ENCODE measurements at places on chromosomes 3 and 15. TPM values are rescaled to one million over a fixed set of nuclear protein-coding genes. Genes with fewer than 3 reads are reported as not detected.

DNA sequence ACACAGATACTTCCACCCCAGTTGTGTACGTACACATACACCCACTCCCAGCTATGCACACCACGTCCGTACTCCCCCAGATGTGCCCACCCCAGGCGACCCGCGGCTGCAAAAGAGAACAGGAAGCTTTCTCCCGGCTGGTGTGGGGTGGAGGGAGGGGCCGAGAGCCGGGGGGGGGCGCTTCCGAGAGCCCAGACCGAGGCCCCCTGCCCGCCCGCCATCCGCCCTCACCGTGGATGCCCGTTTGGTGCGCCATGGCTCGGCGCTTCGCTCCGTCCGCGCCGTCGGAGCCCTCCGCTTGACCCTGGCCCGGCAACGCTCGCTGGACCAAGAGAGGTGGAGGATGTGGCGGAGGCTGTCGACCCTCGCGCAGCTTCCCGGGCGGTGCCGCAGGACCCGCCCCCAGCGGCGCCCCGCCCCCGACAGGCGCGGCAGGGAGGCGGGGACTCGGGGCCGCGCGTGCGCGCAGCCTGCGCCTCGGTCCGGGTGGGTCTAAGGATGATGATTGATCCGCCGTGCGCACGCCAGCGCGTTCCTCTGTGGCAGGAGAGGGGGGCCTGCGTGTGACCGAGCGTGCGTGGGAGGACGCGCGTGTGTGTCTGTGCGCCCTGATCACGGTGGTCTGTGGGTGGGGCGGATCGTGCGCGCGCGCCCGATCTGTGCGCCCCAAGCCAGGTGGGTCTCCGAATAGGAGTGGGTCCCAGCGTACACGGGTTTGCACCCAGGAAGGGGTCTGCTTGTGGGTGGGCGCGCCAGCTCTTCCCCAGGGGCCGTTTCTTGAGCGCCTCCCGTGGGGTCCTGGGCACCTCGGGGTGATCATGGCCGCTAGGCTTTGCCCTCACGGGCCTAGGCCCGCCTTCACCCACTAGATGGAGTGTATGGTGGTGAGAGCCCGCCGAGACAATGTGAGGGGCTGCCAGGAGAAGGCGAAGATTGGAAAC, at the start of gene TWF2:
Gene TWF2 (minus strand): TSS at position 398 of the 941 bp plus-strand sequence. CDS start 142 bp downstream, at position 256.
- peak within 1 kb of the TSS; percentile 75 for H3K4me3 ChIP-seq
- no peaks in the 10 kb centered on the region for H3K36me3 ChIP-seq
- DNase-seq, result peak; percentile 71
- peak within 1 kb of the TSS; percentile 75 for H3K27ac ChIP-seq

DNA sequence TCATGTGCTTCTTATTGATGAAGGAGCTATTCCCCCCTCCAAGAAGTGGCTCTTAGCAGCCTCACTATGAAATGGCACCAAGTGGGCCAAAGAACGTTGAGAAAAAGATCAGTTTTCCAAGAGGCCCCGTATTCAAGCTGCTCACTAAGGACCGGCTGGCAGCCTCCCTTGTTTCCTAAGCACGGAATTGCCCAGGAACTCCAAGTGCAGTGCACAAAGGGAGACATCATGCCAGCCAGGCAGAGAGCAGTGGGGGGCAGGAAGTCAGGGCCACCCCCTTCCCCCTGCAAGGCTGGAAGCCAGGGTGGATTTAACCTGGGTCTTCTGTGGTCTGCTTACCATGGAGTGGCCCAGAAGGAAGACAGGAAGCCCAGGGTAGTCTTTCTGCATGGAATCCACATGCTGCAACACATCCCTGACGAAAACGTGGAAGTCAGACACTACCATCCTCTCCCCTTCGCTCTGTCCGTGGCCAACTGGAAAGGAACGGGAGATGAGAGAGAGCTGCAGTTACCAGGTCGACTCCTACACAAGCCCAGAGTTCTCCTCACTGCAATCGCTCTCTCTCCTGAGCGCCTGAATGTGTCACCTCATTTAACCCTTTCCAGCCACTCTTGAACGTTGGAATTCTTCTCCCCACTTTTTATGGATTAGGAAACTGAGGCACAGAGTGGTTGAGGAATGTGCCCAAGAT, 49.5 kb downstream of the ABTB1 start:
- no peak for DNase-seq
- no peak overlapping the region for H3K4me3 ChIP-seq
- no peak overlapping the region for H3K27ac ChIP-seq
- H3K27me3 ChIP-seq, result no peaks in the 10 kb centered on the region
- peaks cover 8% of the 10 kb centered on the region for H3K4me1 ChIP-seq

Gene LRRC3B
- total RNA-seq, result not detected

Gene LRTM1
- not detected for total RNA-seq

DNA sequence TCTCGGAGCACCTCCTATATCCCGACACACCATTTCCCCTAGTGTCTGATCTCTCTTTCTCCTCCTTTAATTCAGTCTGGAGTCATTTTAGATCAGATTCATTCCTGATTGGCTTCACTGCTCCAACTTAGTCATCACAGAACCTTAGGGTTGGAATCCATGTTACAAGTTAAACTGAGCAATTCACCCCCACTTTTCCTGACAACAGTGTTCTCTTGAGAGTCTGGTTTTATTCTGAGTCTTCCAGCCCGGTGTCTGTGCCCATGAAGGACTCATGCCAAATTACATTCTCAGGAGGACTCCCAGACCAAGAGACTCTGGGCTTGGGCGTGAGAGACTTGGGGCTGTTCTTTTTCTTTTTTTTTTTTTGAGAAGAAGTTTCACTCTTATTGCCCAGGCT, 57.5 kb downstream of the LPP start:
- H3K27ac ChIP-seq, result no peak overlapping the region
- H3K4me3 ChIP-seq, result no peak overlapping the region
- no peaks in the 10 kb centered on the region for H3K36me3 ChIP-seq
- no peak for DNase-seq

Gene CHP1
- total RNA-seq, result 70.8 TPM

DNA sequence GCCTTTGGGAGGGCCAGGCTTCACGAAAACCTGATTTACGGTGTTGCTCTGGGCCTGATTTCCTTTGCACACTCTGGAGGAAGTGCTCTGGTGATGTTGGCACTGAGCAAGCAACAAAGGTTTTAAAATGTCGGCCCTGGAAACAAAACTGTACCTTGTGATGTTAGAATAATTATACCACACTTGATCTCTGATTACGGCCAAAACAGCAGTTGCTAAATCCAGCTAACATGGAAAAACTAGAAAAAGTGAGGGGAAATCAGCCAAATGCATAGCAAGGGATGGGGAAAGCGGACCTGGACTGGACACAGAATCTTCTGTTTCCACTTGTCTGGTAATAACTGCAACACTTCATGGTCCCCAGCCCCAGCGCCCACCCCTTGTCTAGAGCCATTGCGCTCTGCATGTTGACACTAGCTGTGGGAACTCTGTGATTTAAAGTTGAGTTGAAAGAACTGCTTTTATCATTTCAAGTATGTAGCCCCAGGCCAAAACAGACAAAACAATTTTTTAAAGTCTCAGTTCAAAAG, 120.1 kb downstream of the VGLL4 start:
- H3K27ac ChIP-seq, result no peak overlapping the region
- H3K4me1 ChIP-seq, result no peaks in the 10 kb centered on the region
- no peaks in the 10 kb centered on the region for H3K36me3 ChIP-seq
- no peak overlapping the region for H3K4me3 ChIP-seq
- peak; percentile 22 for DNase-seq

Gene SPRED1
- total RNA-seq, result 17.3 TPM

Gene CACNA2D2
- 0.68 TPM for total RNA-seq

DNA sequence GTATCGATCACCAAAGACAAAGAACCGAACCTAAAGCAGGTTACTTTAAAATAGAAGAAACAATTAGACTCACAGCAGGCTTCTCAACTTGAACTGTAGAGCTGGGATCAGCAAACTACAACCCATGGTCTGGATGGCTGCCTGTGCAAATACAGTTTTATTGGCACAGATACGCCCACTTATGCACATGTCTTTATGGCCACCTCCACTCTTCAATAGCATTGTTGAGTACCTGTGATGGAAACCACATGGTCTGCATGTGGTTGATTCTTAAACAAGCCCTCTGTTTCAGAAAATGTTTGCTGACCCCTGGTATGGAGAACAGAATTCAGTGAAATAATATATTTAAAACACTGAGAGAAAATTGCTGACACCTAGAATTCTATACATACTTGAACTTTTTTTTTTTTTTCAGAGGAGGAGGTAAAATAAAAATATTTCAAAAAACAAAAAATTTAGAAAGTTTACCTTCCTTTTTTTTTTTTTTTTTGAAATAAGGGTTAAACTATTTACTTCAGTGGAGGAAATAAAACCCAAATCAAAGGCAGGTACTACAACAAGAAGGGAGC, 263.8 kb upstream of the ATP10A start:
- no peaks in the 10 kb centered on the region for H3K4me1 ChIP-seq
- no peak overlapping the region for H3K4me3 ChIP-seq
- no peak overlapping the region for H3K27ac ChIP-seq
- no peaks in the 10 kb centered on the region for H3K27me3 ChIP-seq

Gene ASB14
- total RNA-seq, result not detected

GRCh38 chr15:70023064-70023768, 74.5 kb downstream of the TLE3 start:
- no peaks in the 10 kb centered on the region for H3K27me3 ChIP-seq
- H3K27ac ChIP-seq, result peak overlapping the region; percentile 61
- DNase-seq, result peak; percentile 54
- no peak overlapping the region for H3K4me3 ChIP-seq

DNA sequence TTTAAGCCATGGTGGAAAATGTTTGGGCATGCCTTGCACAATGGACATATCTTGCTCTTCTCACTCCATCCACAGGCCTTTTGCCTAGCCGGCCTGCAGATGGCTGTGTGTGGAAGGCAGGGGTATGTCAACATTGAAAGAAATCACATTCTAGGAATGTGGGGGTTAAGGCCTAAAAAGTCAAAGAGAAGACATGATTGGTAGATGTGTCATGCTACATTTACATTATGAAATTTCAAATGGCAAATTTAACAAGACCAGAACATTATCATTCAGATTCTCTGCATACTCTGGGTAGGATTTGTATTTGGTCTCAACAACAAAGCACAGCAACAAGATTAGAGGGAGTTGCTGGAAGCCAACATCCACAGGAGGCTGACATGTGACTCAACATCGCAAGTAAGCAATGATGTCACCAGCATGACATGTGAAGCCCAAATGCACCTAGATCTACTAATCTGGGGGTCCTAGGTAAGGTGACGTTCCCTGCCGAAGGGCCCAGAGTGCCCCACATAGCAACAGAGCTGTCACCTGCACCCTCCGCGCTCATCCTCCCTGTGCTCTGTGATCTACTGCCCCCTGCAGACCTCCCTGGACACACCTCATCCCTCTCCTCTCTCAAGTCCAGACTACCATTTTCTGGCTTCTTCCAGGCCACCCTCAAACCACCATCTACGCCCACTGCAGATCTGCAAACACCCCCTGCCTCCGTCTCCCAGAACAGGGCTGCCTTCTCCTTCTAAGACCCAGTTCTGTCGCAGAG, 39.4 kb downstream of the CLDN18 start:
- no peak overlapping the region for H3K27ac ChIP-seq
- H3K4me1 ChIP-seq, result no peaks in the 10 kb centered on the region
- no peak overlapping the region for H3K4me3 ChIP-seq
- no peaks in the 10 kb centered on the region for H3K36me3 ChIP-seq
- no peaks in the 10 kb centered on the region for H3K27me3 ChIP-seq
- DNase-seq, result peak; percentile 5

GRCh38 chr15:90790561-90790960, 73.4 kb downstream of the BLM start:
- no peaks in the 10 kb centered on the region for H3K4me1 ChIP-seq
- H3K4me3 ChIP-seq, result no peak overlapping the region
- peaks cover 39% of the 10 kb centered on the region for H3K36me3 ChIP-seq
- no peak for DNase-seq

- H3K36me3 ChIP-seq, result no peaks in the 10 kb centered on the region
- no peaks in the 10 kb centered on the region for H3K4me1 ChIP-seq
- no peak overlapping the region for H3K4me3 ChIP-seq
- DNase-seq, result no peak
- H3K27me3 ChIP-seq, result no peaks in the 10 kb centered on the region
Measured at GRCh38 chr15:81315452-81316175, 8.3 kb downstream of the STARD5 start.

Gene TMEM212
- not detected for total RNA-seq

- no peaks in the 10 kb centered on the region for H3K36me3 ChIP-seq
- no peak overlapping the region for H3K27ac ChIP-seq
- DNase-seq, result no peak
- no peaks in the 10 kb centered on the region for H3K4me1 ChIP-seq
Measured at GRCh38 chr3:120661106-120661905, 20.7 kb downstream of the HGD start.

Gene CYP8B1
- total RNA-seq, result not detected
